AML-193 (cell line): ENCODE measurements at places on chromosomes 5 and 9.

DNA sequence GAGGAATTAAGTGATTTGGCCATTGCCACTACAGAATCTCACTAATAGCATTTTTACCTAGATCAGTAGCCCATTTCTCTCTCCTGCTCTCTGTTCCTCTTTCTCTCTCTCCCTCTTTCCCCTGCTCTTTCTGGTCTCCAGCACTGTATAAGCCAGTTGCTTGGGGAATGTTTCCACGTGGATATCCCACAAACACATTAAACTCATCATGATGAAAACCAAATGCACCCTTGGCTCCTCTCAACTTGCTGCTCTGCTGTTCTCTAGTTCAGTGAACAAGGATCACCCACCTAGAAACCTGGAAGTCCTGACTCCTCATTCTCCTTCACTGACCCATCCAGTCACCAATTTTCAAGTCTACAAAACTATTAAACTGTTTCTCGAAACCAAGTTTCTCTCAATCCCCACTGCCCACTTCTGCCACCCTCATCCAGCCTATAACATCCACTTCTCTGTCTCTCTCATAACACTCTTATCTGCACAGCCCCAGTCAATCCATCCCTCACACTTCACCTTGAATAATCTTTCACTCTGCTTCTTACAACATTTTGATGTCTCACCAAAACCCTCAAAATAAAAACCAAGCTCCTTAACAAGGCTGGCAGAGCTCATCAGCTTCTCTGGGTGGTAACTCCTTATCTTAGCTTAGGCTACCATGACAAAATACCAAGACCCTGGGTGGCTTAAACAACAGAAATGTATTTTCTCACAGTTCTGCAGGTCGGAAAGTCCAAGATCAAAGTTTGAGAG lies 79.3 kb downstream of the ARL15 start:
- no peak for DNase-seq

- no peak for DNase-seq
Observed at GRCh38 chr5:79111387-79111959, at the start of gene BHMT. Gene BHMT, plus strand, starts transcription at chr5:79111809. Its CDS starts 77 bp downstream, at chr5:79111886.

DNA sequence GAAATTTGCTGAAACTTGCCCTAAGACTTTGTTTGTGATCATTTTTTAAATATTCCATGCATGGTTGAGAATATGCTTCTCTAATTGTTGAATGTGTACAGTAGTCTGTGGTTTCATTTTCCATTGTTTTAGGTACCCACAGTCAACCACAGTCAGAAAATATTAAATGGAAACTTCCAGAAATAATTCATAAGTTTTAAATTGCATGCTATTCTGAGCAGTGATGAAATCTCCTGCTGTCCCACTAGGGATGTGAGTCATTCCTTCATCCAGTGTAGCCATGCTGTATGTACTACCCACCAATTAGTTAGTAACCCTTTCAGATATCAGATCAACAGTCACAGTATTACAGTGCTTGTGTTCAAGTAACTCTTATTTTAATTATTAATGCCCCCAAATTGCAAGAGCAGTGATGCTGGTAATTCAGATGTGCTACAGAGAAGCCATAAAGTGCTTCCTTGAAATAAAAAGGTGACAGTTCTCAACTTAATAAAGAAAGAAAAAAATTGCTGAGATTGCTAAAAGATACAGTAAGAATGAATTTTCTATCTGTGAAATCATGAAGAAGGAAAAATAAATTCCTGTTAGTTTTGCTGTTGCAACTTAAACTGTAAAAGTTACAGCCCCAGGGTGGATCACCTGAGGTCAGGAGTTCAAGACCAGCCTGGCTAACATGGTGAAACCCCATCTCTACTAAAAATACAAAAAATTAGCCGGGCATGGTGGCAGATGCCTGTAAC lies 79.9 kb upstream of the FBXL17 start:
- no peak for DNase-seq

- DNase-seq: no peak
Observed at GRCh38 chr9:4927701-4928100, 57.4 kb upstream of the JAK2 start.

DNA sequence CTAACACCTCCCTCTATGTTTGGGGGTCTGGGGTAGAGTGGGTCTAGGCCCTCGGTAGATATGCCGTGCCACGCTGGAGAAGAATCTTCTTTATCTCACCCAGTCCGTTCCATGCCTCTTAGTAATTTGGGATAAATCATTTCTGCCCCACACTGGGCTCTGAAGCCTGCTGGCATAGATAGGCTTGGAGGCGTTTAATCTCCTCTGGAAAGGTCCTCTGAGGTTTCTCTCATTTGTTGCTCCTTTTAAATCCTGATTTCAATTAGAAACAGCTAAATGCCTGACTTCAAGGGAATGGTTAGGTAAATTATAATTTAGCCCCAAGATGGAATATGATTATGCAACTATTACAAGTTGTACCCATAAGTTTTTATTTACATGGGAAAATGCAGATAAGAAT lies 57.8 kb upstream of the AKNA start:
- DNase-seq: no peak

DNA sequence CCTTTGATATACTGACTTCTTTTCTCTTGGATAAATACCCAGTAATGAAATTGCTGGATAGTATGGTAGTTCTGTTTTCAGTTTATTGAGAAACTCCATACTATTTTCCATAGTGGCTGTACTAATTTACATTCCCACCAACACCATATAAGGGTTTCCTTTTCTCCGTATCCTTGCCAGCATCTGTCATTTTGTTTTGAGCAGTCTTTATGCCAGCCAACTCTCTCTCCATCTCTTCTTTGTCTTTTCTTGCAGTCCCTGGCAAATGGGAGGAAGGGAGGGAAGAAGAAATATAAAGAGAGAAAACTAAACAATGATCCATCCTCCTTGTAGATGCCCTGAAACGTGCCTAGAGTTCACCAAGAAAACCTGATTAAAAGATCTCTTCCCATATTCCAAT lies 9.6 kb upstream of the VLDLR start:
- DNase-seq: no peak

GRCh38 chr9:129197978-129198318 lies 19.9 kb upstream of the IER5L start:
- no peak for DNase-seq

GRCh38 chr5:173573126-173573960 lies 43.1 kb downstream of the BOD1 start:
- DNase-seq: peak; percentile 34

GRCh38 chr9:37923118-37923795 lies 19.3 kb upstream of the SLC25A51 start:
- no peak for DNase-seq

DNA sequence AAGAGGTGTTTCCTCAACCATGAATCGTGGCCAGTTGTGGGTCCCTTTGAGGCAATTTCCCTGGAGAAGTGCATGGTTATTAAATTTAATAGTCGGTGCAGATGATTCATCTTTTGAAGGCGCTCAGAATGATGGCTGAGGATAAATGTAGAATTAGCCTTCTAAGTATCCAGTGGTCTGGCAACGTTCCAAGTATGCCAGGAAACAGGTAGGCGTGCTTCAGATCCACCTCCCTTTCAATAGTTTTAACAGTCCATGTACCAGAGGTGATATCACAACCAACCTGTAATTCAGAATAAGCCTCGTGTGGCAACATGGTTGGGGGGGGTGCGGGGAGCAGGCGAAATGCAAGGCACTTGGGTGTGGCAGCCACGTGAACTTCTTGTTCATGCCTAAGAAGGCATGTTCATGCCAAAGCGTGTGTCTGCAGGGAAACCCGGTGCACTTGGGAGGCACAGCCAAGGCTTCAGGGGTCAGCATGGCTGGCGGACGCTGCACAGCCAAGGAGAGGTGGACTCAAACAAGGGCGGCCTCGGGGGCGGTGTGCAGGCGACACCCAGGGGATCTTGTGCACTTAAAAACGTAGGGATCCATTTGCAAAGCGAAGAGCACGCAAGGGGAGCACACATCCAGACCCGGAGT lies 5.2 kb upstream of the NKD2 start:
- DNase-seq: no peak

DNA sequence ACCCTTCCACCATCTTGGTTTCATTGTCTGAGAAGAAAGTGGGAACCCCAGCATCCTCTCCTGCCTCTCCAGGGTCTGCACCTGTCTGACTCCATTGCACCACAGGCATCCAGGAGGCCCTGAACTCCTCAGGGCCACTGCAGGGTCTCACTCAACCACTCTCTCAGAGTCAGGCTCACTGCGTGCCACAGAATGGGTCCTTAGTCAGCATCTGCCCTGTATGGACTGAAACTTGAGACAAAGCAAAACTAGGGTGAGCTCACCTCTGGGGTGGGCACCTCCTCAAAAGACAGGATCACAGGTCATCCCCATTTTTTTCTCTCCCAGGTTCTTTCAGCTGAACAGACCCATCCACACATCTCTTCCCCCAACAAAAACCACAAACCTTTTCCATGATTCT lies 59.2 kb upstream of the CPEB4 start:
- no peak for DNase-seq

DNA sequence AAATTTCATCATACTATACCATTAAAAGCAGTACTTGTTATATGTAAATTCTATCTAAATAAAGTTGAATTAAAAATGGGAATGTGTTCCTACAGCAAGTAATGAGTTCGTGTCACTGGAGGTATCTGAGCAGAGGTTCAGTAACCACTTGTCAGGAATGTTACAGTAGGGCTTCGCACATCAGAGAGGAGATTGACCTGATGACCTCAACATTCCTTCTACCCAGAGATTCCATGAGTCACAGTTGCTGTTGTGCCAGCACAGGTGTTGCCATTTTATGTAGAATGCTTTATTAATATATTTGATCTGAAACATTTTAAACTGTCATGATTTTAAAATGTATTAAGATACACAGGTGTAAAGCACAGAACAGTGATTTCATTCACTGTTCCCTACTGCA lies 60.3 kb downstream of the STX17 start:
- no peak for DNase-seq

- DNase-seq: no peak
Observed at GRCh38 chr9:76985581-76985980, 33.9 kb upstream of the FOXB2 start.

DNA sequence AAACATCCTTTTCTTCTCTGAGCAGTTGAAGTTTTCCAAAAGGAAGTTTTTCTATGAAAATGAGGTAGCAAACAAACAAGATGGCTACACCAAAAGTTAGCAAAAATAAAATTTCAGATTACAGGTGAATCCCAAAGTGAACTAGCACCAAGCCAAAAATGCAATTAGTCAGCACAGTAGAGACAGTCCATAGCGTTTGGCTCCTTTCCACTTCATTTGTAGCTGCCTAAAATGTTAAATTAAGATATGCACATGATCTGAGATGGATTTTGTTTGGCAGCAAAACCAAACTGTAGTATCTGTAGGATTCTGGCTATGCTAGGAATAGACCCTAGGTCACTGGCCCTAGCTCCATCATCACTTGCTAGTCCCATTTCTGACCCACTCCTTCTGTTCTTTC lies 45.7 kb upstream of the SHOC1 start:
- no peak for DNase-seq

DNA sequence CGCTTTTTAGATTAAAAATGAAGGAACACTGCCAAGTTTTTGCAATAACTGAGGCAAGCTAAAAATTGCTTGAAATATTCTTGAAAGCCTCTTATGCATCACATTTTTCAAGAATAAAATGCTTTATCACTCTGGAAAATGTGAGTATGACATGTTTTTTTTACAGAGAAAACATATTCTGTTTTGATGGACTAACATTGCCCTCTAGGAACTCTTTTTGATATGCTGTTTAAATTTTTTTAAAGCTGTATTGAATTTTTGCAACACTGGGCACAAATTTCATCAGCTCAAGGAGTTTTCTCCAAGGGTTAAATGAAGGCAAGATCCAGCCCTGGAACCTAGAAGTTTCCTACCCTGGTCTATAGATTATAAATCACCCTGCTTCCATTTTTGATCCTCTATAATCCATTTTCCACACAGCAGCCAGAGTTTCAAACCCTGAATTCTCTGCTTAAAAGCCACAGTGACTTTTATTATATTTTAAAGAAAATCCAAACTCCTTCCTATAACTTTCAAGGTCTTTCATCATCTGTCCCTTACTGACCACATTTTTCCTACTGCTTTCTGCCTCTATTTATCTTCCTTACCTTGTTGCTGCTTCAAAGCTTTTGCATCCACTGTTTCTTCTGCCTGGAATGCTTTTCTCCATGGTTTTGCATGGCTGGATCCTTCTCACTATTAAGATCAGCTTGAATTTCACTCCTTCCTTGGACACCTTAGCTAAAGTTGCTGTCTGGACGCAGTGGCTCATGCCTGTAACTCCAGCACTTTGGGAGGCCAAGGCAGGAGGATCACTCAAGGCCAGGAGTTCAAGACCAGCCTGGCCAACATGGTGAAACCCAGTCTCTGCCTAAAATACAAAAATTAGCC lies 60.9 kb downstream of the IL31RA start:
- DNase-seq: no peak

DNA sequence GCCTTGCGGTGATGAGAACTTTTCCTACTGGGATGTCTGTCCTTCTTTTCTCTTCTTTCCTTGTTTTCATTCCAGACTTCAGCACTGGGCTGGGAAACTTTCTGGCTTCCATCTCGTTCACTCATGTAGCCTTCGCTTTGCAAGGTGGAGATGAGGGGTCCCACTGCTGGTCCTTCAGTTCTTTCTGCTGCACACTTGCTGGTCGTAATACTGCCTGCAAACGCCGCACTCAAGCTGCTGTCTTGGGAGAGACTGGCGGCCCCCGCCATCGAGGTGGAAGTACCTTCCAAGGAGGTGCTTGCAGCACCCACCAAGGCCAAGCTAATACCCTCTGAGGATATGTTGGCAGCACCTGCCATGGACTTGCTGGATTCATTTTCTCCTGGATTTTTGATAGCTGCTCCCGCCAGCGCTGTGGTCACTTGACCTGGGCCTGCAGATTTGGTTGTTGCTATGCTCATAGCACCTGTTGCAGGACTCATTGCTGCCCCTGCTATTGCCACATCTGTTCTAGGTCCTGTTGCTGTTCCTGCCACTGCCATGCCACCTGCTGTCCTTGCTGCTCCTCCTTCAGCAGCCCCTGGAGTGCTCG lies 3.0 kb downstream of the GARIN3 start:
- DNase-seq: no peak
